Kasumi-1 (cell line): ENCODE measurements at places on chromosomes 1 and 21.

GRCh38 chr1:238492271-238492670 is 601.5 kb upstream of the ZP4 start:
- no peak for DNase-seq

DNA sequence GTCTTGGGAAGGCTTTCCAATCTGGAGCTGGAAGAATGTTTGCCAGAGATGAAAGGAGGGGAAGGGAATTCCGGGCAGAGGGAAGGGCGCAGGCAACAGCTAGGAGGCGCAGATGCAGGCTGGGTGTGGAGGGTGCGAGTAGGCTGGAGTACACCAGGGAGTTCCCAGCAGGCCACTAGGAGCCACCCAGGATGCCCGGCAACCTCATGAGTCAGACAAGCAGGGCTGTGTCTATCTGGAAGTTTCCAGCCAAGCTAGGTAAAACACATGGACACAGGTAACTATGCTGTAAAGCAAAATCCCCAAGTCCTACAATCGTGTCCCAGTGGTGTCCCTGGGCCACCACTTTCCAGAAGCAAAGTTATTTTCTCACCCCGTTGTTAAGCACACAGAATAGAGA is 990 bp upstream of the NBL1 start:
- DNase-seq = no peak

DNA sequence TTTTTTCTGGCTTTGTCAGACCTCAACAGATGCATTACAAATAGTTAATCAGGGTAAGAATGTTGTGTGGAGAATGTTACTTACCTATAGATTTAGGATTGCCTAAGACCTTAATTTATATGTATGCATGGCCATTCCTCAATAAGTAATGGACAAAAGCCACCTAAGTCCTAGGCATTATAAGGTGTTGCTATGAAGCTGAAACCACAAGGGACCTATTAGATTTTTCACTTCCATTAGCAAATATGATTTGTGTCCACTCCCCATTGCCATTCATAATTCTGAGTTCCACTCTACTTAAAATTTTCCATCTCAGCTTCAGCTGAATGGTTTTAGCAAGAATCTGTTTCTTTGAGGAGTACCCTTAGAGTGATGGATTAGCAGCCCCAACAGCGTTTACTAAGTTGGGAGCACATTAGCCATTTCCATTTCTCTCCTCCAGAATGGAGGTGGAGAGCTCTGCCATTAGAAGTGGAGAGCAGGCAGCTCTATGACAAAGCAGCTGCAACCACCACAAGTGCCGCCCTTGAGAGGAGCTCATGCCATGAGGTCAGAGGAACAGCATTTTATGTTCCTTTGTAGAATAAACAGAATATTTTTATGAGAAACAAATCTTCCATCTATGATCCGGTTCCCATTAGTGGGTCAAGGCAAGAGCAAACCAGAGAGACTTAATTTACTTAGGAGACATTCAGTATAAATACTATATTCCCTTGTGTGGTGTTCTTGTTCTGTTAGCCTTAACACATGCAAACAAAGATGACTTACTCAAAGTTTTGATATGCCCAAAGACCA is 28.9 kb upstream of the C1orf87 start:
- DNase-seq = no peak

DNA sequence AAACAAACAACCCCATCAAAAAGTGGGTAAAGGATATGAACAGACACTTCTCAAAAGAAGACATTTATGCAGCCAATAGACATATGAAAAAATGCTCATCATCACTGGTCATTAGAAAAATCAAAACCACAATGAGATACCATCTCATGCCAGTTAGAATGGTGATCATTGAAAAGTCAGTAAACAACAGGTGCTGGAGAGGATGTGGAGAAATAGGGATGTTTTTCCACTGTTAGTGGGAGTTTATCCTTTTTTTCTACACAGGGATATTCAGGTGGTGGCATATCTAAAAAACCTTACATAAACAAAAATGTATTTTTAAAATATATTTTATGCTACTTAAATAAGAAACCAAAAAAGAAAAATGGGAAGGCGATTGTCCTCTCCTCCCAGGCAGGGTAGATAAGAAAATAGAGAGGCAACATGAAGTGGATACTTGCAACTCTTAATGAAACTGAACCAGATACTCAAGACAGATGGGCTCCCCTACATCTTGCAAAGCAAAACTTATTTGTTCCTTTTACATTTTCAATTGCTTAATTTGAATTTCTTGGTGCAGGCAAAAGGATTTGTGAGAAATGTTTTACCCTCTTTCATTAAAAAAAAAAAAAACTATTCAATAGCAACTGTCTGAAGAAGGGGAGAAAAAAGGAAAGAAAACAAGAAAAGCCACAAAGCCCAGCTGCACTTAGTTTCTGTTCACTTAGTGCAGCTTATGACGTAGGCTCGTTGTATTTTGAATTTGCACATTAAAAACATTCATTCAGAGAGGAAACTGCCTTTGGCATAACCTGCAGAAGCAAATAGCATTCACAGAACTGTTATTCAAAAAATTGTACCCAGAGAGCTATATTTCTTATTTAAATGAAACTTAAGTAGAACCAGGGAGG is 36.9 kb upstream of the RGS1 start:
- no peak for DNase-seq

GRCh38 chr1:201791779-201792173 is 37.2 kb upstream of the IPO9 start:
- no peak for DNase-seq

DNA sequence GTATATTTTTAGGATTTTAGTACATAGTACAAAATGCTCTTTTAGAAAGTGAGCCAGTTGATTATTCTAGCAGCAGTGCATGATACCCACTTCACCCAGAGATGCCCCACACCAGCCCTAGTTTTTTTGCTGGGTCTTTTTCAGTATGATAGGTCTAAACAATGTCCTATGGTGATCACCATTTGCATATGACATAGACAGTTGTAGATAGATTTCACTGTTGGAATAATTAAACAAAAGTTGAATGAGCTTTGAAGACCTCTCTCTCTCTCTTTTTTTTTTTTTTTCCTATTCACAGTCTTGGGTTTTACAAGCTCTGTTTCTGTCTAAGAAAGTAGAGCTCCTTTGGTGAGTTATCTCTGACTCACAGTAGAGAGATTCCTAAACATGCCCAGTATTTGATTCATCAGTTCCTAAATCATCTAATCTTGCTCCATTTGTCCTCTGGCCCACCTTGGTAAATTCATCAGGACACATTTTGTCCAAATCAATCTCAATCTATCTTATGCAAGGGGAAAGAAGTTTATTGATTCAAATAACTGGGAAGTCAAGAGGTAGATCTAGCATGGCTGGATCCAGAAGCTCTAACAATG is 44.7 kb upstream of the VAV3 start:
- DNase-seq = no peak

DNA sequence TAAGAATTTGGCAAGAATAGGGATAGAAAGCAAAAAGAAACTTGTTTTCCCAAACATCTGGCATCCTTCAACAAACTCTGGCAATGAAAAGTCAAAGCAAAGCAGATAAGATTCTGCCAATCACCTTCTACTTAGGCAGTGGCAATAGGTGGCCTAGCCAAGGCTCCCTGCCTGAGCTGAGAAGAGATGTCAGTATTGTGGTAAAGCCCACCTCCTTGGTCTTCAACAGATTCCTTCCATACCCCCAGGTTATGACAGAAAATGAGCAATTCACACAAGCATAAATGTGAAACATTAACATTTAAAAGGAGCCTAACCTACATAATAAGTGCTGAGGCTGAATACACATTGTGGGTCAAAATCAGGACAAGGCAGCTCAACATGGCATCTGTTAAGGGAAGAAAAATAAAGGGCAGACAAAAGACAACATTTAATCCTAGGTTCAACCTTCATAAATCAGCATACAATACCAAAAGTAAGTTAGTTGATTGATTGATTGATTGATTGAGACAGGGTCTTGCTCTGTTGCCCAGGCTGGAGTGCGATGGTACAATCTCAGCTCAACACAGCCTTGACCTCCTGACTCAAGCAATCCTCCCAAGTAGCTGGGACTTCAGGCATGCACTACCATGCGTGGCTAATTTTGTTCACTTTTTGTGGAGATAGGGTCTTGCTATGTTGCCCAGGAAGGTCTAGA is 123.1 kb downstream of the AKT3 start:
- no peak for DNase-seq

- DNase-seq = no peak
Measured at GRCh38 chr1:156499194-156499841, 1.3 kb downstream of the MEF2D start.

DNA sequence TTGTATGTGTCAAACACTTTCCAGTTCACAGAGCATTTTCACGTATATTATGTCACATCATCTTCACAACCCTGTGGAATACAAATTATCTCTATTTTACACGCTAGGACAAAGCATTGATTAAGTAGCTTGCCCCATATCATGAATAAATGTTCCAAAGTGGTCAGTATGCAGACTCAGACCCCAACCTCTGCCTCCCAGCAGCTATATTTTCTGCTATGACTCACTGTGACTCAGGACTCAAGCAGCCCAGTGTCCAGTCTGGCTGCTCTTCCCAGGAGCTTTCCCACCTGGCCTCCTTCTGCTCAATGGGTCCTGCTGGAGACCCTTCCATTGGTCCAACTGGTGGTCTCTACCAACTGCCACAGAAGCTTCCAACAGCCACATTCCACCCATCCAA is 56.0 kb upstream of the RAP1A start:
- no peak for DNase-seq

GRCh38 chr1:165497069-165498013 is 46.5 kb upstream of the LRRC52 start:
- no peak for DNase-seq

GRCh38 chr1:69766431-69767180 is 198.9 kb downstream of the LRRC7 start:
- no peak for DNase-seq

GRCh38 chr21:14120091-14120734 is 90.5 kb downstream of the LIPI start:
- peak; percentile 25 for DNase-seq

- DNase-seq = no peak
Measured at GRCh38 chr1:18093193-18093592, 14.4 kb upstream of the IGSF21 start.

DNA sequence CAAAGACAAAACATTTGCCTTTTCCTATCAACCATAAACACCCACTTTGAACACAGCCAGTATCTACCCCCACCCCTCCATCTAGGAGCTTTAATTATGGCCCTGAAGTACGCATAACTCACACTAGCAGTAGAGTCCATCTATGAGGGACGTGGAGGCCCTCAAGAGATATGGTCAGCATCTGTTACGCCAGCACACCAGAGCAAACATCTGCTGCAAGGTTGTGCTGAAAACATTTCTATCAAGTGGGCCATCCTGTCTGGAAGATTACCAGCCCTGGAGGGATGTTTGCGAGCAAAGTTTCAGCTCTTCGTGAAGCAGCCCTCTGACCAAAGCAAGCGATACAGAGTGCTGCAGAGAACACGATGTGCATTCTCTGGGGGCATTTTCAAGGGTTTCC is 74.6 kb downstream of the SLC45A1 start:
- no peak for DNase-seq

DNA sequence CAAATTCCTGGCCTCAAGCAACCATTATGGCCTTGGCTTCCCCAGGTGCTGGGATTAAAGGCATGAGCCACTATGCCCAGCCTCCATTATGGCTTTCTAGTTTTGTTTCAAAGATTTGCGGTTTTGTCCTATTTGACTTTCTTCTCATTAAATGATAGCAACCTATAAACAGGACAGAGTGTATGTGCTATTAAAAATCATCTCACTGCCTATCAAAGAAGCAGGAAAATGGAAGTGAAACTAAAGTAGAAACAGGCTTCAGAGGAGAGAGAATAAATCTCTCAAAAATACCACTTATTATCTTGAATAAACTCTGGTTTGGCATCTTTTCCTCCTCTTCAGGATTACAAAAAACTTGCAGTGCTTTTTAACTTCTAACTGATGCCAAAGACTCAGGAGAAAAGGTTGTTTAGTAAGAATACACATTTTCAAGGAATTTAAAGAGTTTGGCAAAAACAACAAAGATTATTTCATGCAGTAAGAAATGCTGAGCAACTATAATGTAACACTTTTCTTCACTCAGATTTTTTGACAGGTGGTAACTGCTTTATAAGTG is 28.7 kb downstream of the ACBD3 start:
- no peak for DNase-seq

- no peak for DNase-seq
Measured at GRCh38 chr1:183675883-183676585, 22.9 kb upstream of the APOBEC4 start.

DNA sequence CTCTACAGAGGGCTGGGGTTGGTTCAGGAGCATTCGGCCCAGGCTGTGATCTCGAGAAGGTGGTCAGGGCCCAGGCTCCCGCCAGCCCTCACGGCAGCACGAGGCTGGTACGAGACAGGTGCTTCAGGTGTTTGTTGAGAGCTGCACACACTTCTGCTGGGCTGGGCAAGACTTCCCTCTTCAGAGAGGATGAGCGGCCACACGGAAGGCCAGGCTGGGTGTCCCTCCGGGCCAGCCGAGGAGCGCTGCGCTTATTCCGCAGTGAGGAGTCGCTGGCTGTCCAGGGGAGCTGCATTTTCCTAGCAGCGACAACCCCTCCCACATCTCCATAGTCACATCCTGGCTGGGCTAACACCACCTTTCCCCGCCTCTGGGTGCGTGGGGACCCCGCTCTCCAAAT is 50.5 kb downstream of the PDE9A start:
- no peak for DNase-seq

- DNase-seq = peak; percentile 94
Measured at GRCh38 chr1:201882665-201883132, 6.0 kb upstream of the SHISA4 start.

GRCh38 chr1:238950784-238951183 is 435.6 kb upstream of the CHRM3 start:
- no peak for DNase-seq

DNA sequence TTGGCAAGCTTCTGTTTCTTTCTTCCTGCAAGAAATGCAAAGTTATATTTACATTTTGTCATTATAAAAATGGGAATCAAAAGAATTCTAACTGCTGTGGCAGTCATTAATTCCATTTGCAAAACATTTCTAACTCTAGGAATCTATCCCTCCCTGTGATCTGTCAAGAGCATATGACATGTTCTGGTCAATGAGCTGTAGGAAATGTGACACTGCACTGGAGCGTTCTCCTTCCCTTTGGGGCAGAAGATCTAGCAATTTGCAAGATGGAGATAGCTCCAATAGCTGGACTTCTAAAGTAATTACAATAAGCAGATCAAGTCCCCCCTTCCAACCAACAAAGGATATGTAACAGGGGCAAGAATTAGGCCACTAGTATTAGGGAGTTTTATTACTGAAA is 6.3 kb downstream of the TOMM20 start:
- DNase-seq = no peak

DNA sequence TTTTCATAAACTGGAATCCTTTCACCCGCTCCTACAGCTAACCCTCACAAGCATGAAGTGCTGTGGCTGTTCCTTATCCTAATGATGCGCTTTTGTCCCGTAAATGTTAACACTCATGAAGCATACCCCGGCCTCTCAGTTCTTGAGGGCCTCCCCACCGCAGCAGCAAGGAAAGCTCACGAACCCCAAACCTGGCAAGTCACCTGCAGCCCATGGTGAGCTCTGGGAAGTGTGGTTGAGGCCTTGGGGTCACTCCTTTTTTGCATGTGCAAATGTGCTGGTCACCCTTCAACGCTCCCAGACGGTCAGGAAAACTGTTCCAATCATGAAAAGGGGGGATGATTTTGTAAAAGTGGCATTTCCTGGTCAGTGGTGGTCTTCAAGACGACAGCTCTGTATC is 124.6 kb downstream of the PRDM2 start:
- DNase-seq = no peak

- DNase-seq = no peak
Measured at GRCh38 chr1:241109039-241109438, 248.0 kb downstream of the RGS7 start.

- DNase-seq = peak; percentile 91
Measured at GRCh38 chr1:89762779-89763648, 57.8 kb upstream of the LRRC8D start.
